ENCODE measurements at places on chromosomes 5 and 9.

- H3K27me3 ChIP-seq = peaks cover 1% of the 10 kb centered on the region
- H3K27ac ChIP-seq = no peak overlapping the region
- H3K4me3 ChIP-seq = no peak overlapping the region
- H3K4me1 ChIP-seq = no peaks in the 10 kb centered on the region
- no peak for DNase-seq
Observed at GRCh38 chr9:134847138-134847537, 33.5 kb upstream of the FCN2 start.

DNA sequence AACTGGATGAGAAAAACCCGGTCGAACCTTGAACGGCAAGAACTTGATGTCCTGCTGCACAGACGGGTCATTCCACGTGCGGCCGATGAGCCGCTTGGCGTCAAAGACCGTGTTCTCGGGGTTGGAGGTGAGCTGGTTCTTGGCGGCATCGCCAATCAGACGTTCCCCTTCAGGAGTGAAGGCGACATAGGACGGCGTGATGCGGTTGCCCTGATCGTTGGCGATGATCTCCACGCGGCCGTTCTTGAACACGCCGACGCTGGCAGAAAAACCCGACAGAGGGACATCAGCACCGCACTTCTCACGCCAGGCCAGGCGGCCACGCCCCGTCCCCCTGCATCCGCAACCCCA is 519 bp downstream of the HSPA5 start:
- H3K27ac ChIP-seq = peak overlapping the region; percentile 100
- peak; percentile 27 for DNase-seq
- peaks cover 17% of the 10 kb centered on the region for H3K27me3 ChIP-seq
- H3K36me3 ChIP-seq = peaks cover 43% of the 10 kb centered on the region
- H3K4me3 ChIP-seq = peak overlapping the region; percentile 98

GRCh38 chr5:178192244-178192643 is 5.1 kb upstream of the GMCL2 start:
- no peak for DNase-seq
- peaks cover 3% of the 10 kb centered on the region for H3K36me3 ChIP-seq
- no peak overlapping the region for H3K27ac ChIP-seq
- H3K4me1 ChIP-seq = peaks cover 12% of the 10 kb centered on the region

GRCh38 chr9:35487081-35487480 is 2.8 kb upstream of the RUSC2 start:
- no peaks in the 10 kb centered on the region for H3K36me3 ChIP-seq
- DNase-seq = no peak
- peaks cover 22% of the 10 kb centered on the region for H3K4me1 ChIP-seq
- no peak overlapping the region for H3K27ac ChIP-seq
- peak overlapping the region; percentile 9 for H3K4me3 ChIP-seq

- H3K4me1 ChIP-seq = peaks cover 2% of the 10 kb centered on the region
- no peak overlapping the region for H3K27ac ChIP-seq
- DNase-seq = no peak
- no peak overlapping the region for H3K4me3 ChIP-seq
- peaks cover 13% of the 10 kb centered on the region for H3K36me3 ChIP-seq
- H3K27me3 ChIP-seq = peaks cover 6% of the 10 kb centered on the region
Observed at GRCh38 chr9:134716067-134716466, 74.5 kb downstream of the COL5A1 start.

- no peak for DNase-seq
- peaks cover 26% of the 10 kb centered on the region for H3K4me1 ChIP-seq
- H3K27ac ChIP-seq = peak overlapping the region; percentile 99
Observed at GRCh38 chr5:141319202-141319601, 1.4 kb downstream of the TAF7 start.

DNA sequence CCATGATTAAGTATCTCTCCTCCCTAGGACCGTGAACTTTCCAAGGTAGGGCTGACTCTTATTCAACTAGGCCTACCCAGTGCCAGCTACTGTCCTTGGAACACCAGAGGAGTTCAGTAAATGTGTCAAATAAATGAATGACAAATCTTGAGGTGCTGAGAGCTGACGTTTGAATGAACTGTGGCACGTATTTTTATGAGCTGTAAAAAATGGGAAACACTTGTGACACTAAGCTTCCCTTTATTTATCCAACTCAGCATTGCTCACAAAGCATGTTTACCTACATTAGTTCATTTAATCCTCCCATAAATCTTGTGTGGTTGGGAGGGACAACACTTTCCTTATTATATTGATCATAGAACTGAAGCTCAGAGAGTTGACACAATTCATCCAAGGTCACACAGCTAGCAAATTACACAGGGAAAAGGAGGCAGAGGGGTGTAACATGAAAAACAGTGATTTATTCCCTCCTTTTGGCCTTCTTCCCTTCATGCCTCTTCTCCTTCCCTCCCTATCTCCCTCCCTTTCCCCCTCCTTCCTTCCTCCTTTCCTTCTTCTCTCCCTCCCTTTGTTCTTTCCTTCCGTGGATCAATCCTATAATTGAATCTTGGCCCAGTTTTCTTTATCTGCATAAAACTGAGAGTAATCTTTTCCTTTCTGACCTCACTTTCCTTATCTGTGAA is 412.6 kb downstream of the DMRT2 start:
- H3K4me1 ChIP-seq = no peaks in the 10 kb centered on the region
- no peak overlapping the region for H3K4me3 ChIP-seq
- no peak overlapping the region for H3K27ac ChIP-seq
- H3K27me3 ChIP-seq = peaks cover 2% of the 10 kb centered on the region

- H3K36me3 ChIP-seq = peaks cover 18% of the 10 kb centered on the region
- H3K27me3 ChIP-seq = peaks cover 19% of the 10 kb centered on the region
- no peak overlapping the region for H3K4me3 ChIP-seq
- H3K27ac ChIP-seq = peak overlapping the region; percentile 95
Observed at GRCh38 chr5:5303242-5303641, 119.2 kb upstream of the ICE1 start.

GRCh38 chr5:149445739-149446369 is 66.8 kb upstream of the IL17B start:
- no peak for DNase-seq
- H3K4me1 ChIP-seq = peaks cover 40% of the 10 kb centered on the region
- H3K4me3 ChIP-seq = no peak overlapping the region
- H3K27me3 ChIP-seq = peaks cover 10% of the 10 kb centered on the region
- H3K36me3 ChIP-seq = peaks cover 7% of the 10 kb centered on the region

DNA sequence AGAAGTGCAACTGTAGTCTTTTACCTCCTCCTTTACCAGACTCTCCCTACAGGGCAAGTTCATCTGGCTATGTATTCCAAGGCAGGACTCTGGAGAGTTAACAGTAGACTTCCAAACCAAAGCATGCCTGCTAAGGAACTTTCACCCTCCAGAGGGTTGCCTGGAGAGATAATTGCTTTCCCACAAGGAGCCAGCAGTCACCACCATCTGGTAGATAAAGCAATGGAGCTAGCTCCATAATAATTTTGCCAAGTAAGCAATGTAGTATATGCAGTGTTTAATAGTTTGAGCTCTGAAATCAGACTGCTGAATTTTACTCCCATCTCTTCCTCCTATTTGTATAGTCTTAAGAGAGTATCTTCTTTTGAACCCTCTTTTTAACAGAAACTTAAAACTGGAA is 566.8 kb upstream of the PTGER4 start:
- no peak for DNase-seq
- H3K27ac ChIP-seq = no peak overlapping the region
- H3K4me3 ChIP-seq = no peak overlapping the region
- H3K27me3 ChIP-seq = peaks cover 1% of the 10 kb centered on the region
- H3K4me1 ChIP-seq = no peaks in the 10 kb centered on the region

DNA sequence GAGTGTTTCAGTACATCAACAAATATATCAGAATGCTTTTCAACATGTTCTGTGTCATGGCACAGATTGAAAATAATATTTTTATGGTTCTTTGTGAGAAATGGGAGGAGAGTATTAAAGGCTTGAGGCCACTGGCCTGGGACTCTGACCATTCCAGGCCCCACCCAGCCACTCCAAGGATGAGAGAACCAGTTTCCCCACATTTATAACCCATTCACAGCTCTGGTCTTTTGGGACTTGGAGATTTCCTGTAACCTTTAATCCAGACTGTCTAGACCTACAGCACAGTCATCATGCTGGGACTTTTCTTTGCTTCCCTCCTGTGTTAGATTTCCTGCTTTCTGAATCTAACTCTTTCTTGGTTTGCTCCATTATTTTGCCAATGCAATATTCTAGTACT is 389.6 kb downstream of the KIAA0825 start:
- H3K4me1 ChIP-seq = no peaks in the 10 kb centered on the region
- DNase-seq = no peak
- no peak overlapping the region for H3K27ac ChIP-seq
- H3K4me3 ChIP-seq = no peak overlapping the region
- no peaks in the 10 kb centered on the region for H3K36me3 ChIP-seq
- no peaks in the 10 kb centered on the region for H3K27me3 ChIP-seq

- H3K4me3 ChIP-seq = no peak overlapping the region
- DNase-seq = no peak
- peaks cover 13% of the 10 kb centered on the region for H3K4me1 ChIP-seq
- H3K27ac ChIP-seq = no peak overlapping the region
- H3K36me3 ChIP-seq = no peaks in the 10 kb centered on the region
Observed at GRCh38 chr5:95591490-95591901, 28.4 kb upstream of the GPR150 start.

- no peaks in the 10 kb centered on the region for H3K4me1 ChIP-seq
- no peak for DNase-seq
Observed at GRCh38 chr5:106171132-106171531, 1499.6 kb downstream of the EFNA5 start.

DNA sequence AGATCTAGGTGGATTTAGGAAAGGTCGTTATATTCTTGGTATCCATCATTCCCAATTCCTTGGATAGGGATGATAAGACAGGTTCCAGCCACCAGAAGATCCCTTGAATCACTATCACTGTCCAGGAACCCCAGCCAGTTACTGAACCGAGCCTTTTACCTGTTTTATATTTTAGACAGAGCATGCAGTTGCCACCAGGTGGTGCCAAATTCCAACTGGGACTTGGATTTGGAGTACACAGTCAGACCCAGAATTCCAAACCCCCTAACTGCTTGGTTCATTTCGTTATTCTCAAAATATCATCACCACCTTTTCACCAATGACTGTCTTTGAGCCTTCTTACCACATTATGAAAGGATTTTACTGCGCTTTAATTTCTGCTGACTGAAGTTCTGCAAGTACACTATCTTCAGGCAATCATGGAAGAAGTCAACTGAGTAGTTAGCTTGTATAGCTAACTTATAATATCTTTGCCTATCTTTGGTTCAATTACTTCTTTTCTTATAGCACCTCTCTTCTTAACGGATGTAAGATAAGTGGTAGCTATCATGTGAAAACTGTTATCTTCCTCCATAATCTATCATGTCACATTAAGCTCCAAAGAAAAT is 191.8 kb downstream of the PRR16 start:
- H3K4me3 ChIP-seq = no peak overlapping the region
- H3K27me3 ChIP-seq = no peaks in the 10 kb centered on the region
- no peaks in the 10 kb centered on the region for H3K36me3 ChIP-seq

- no peaks in the 10 kb centered on the region for H3K27me3 ChIP-seq
- no peak overlapping the region for H3K27ac ChIP-seq
- no peak overlapping the region for H3K4me3 ChIP-seq
- no peak for DNase-seq
- no peaks in the 10 kb centered on the region for H3K4me1 ChIP-seq
Observed at GRCh38 chr9:100108559-100108958, 9.5 kb downstream of the INVS start.

GRCh38 chr9:76643399-76644117 is 120.7 kb upstream of the PCA3 start:
- H3K4me3 ChIP-seq = no peak overlapping the region
- no peaks in the 10 kb centered on the region for H3K4me1 ChIP-seq
- H3K36me3 ChIP-seq = no peaks in the 10 kb centered on the region
- DNase-seq = no peak
- no peak overlapping the region for H3K27ac ChIP-seq
- H3K27me3 ChIP-seq = peaks cover 2% of the 10 kb centered on the region

DNA sequence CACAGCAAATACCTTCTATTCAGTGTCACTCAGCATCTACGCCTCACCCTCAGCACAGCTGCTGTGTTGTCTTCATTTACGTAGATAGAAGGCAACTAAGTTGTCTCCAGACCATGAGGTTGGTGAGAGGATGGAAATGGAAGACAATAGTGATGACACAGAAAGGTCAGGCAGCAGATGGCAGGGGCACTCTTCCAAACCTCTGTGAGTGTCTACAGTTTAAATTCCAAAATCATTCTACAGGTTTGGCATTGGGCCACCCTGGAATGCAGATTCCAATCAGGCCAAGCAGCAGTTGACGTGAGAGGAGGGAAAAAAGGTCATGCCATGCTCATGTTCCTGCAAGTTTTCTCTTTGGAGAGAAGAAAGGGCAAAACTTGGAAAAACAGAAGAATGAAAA is 68.7 kb upstream of the ADAMTSL1 start:
- no peak overlapping the region for H3K27ac ChIP-seq
- H3K36me3 ChIP-seq = no peaks in the 10 kb centered on the region
- H3K4me3 ChIP-seq = no peak overlapping the region
- H3K27me3 ChIP-seq = no peaks in the 10 kb centered on the region

DNA sequence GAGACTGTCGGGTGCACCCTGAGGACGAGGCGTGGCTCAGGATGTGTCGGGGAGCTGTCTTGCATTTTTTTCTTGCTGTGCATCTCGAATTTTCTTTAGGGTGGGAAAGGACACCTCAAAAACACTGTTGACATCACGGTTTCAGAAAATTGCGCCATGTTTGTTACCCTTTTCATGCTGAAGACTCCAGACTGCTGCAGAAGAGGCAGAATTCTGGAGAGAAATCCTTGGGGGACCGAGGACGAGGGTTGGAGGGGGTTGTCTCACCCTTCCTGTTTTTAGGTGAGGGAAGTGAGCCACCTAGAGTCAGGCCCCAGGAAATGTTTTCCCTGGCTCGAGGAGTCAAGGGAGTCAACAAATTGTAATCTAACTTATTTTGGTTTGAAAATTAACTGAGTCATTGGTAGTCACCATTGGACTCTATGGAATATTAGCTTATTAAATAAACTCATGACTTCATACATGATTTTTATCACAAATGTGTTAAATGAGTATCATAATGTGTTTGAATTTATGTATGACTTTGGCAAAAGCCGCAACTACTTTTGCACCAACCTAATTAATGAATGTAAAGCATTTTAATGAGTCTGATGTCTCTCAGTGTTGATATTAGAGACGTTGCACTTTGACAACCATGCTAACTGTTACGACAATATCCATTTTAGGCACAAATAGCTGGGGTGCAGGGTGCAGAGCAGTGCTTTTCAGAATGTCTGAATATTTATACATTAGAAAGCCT is 724 bp upstream of the LYSMD3 start:
- peaks cover 4% of the 10 kb centered on the region for H3K36me3 ChIP-seq
- peak overlapping the region; percentile 98 for H3K27ac ChIP-seq
- peaks cover 21% of the 10 kb centered on the region for H3K4me1 ChIP-seq
- H3K27me3 ChIP-seq = peaks cover 7% of the 10 kb centered on the region

DNA sequence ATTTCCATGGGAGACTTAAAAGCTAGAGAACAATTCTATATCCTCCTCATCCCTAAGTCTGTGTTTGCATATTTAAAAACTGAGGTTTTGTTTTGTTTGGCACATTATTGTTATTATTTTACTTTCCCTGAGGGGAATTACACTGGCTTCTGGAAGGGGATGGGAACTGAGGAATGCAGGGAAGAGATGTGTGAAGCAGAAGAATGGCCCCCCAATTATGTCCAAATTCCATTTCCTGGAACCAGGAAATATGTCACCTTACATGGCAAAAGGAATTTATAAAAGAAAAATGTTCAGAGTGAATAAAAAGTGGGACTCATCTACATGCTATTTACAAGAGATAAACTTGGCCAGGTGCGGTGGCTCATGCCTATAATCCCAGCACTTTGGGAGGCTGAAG is 129.8 kb downstream of the MARCHF11 start:
- H3K27ac ChIP-seq = no peak overlapping the region
- DNase-seq = no peak
- no peaks in the 10 kb centered on the region for H3K27me3 ChIP-seq
- H3K4me3 ChIP-seq = no peak overlapping the region
- no peaks in the 10 kb centered on the region for H3K36me3 ChIP-seq
- no peaks in the 10 kb centered on the region for H3K4me1 ChIP-seq
